H1 (cell line): ENCODE measurements at places on chromosomes 6 and 20. TPM values are rescaled to one million over a fixed set of nuclear protein-coding genes. Genes with fewer than 3 reads are reported as not detected.

- no peaks in the 10 kb centered on the region for H3K36me3 ChIP-seq
- H3K27ac ChIP-seq, result no peak overlapping the region
- H3K27me3 ChIP-seq, result no peaks in the 10 kb centered on the region
- peaks cover 4% of the 10 kb centered on the region for H3K4me1 ChIP-seq
- no peak overlapping the region for H3K4me3 ChIP-seq
- no peak for DNase-seq
Observed at GRCh38 chr6:25366903-25367545, 87.8 kb downstream of the CARMIL1 start.

GRCh38 chr6:53236241-53236640 lies 87.6 kb upstream of the GCM1 start:
- DNase-seq, result no peak
- no peaks in the 10 kb centered on the region for H3K36me3 ChIP-seq
- H3K27ac ChIP-seq, result no peak overlapping the region
- no peak overlapping the region for H3K4me3 ChIP-seq

DNA sequence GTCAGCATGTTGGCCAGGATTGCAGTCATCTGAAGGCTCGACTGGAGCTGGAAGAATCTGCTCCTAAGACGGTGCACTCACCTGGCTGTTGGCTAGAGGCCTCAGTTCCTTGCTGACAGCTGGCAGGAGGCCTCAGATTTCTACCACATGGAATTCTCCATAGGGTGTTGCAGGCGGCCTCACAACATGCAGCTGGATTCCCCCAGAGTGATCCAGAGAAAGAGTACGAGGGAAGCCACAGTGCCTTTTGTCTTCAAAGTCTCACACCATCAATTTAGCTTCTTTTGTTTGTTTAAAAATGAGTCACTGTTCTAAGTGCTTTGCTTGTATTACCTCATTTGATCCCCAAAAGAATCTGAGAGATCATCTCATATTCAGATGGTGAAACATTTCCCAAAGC lies 65.5 kb upstream of the FYN start:
- no peak for DNase-seq
- H3K4me1 ChIP-seq, result 0 out of 2 replicates have a peak, but pooled peaks cover 2% of the 10 kb centered on the region
- no peaks in the 10 kb centered on the region for H3K27me3 ChIP-seq
- no peak overlapping the region for H3K4me3 ChIP-seq

The FERMT1 gene
- total RNA-seq, result 16.5 and 17.8 TPM in 2 replicates

- H3K36me3 ChIP-seq, result no peaks in the 10 kb centered on the region
- no peaks in the 10 kb centered on the region for H3K27me3 ChIP-seq
- DNase-seq, result peak; percentile 39
- H3K27ac ChIP-seq, result no peak overlapping the region
- no peaks in the 10 kb centered on the region for H3K4me1 ChIP-seq
Observed at GRCh38 chr6:167267921-167268401, 23.2 kb upstream of the UNC93A start.

The FAM83D gene
- 61.4 and 62.6 TPM in 2 replicates for total RNA-seq

The TNF gene
- not detected in 2 replicates for total RNA-seq

DNA sequence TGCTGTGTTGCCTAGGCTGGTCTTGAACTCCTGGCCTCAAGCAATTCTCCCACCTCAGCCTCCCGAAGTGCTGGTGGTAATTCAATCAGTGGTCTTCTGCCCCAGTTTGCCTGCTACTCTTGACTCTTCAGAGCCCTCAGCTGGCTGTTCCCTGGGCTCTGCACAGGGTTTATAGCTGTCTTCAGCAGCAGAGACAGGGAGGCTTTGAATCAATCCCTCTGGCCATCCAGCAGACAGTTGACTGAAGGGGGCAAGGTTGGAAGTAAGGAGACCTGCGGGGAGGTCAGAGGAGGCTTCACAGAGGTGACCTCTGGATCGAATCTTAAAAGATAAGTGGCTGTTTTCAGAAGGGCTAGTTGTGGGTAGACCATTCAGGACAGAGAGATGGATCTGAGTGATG lies 26.0 kb upstream of the KIF3B start:
- H3K4me1 ChIP-seq, result no peaks in the 10 kb centered on the region
- H3K27me3 ChIP-seq, result 0 out of 2 replicates have a peak, but pooled peaks cover 2% of the 10 kb centered on the region
- no peak overlapping the region for H3K4me3 ChIP-seq
- H3K27ac ChIP-seq, result no peak overlapping the region

- H3K4me1 ChIP-seq, result peaks cover 9% of the 10 kb centered on the region; the same call in 1 of the 2 replicates
- no peak for DNase-seq
- no peaks in the 10 kb centered on the region for H3K27me3 ChIP-seq
- H3K36me3 ChIP-seq, result no peaks in the 10 kb centered on the region
- no peak overlapping the region for H3K4me3 ChIP-seq
- no peak overlapping the region for H3K27ac ChIP-seq
Observed at GRCh38 chr6:13117570-13117969, 210.8 kb downstream of the TBC1D7 start.

The C6orf132 gene
- 62.2 and 64.0 TPM in 2 replicates for total RNA-seq

The PPP1R16B gene
- total RNA-seq, result 8.9 and 9.7 TPM in 2 replicates

DNA sequence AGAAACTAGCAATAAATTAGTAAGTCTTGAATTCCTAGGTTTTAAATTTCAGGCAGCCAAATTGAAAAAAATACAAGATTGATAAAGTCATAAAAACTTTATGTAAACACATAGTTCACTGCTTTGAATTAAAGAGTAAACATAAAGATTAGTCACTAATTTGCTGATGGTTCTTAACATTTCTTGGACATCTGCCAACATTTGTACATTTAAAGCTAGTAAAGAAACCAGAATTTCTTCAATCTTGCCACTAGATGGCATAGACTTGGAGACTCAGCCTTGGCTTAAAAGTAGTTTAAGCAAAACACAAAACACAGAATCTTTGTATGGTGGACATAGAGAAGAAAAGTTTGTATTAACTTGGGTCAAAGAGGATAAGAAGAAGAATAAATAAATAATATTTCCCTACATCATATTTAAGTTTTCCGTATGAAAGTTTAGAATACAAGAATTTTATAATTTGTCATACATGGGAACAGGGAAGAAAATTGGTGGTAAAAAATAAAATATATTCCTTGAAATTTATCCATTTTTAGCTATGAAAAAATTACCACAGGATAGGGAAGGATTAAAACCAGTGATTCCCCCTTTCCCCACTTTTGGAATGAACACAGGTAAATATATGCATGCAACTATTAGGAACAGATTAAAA lies 41.7 kb upstream of the FAM135A start:
- DNase-seq, result no peak
- no peak overlapping the region for H3K4me3 ChIP-seq
- H3K36me3 ChIP-seq, result no peaks in the 10 kb centered on the region
- no peaks in the 10 kb centered on the region for H3K4me1 ChIP-seq
- no peak overlapping the region for H3K27ac ChIP-seq
- no peaks in the 10 kb centered on the region for H3K27me3 ChIP-seq

DNA sequence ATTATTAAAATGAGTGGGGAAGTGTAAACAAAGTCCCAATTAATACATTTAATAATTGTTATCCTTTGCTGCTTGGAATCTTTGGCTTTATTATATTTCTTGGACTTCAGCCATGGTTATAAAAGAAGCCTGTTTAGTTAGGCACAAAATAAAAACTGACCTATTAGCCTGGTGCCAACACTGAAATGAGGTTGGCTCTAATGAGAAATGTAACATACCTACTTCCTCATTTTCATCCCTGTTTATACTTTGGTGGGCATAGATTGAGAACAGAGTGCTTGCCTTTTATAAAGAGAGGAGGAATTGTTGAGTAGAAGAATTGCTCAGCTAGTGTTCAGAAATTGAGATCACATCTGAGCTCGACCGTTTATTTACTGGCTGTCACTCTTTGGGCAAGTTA lies 471.3 kb downstream of the UTRN start:
- no peak overlapping the region for H3K27ac ChIP-seq
- no peak overlapping the region for H3K4me3 ChIP-seq
- H3K4me1 ChIP-seq, result no peaks in the 10 kb centered on the region
- H3K36me3 ChIP-seq, result no peaks in the 10 kb centered on the region
- no peaks in the 10 kb centered on the region for H3K27me3 ChIP-seq
- DNase-seq, result no peak

DNA sequence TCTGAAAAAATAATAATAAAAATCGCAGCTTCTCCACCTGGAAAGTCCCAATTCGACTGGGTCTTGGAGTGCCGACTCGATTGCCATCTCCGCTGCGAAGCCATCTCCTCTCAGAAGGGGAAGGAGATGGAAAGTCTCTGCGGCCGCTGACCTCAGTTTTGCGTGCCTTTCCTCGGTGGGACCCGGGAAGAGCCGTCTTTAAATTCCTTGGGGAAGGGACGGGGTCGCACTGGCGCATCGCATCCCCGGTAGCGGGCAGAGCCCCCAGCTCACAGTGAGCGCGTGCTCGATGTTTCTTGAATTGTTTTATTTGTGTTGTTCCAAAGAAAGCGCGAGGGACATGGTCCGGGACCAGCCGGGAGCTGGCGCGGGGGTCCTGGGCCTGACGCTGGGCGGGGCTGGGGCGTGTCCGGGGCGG lies 270 bp upstream of the TIAM2 start:
- peaks cover 3% of the 10 kb centered on the region for H3K4me1 ChIP-seq
- peak overlapping the region; percentile 81 for H3K4me3 ChIP-seq
- no peaks in the 10 kb centered on the region for H3K36me3 ChIP-seq
- H3K27me3 ChIP-seq, result peaks cover 2% of the 10 kb centered on the region; the same call in 1 of the 2 replicates
- DNase-seq, result no peak

DNA sequence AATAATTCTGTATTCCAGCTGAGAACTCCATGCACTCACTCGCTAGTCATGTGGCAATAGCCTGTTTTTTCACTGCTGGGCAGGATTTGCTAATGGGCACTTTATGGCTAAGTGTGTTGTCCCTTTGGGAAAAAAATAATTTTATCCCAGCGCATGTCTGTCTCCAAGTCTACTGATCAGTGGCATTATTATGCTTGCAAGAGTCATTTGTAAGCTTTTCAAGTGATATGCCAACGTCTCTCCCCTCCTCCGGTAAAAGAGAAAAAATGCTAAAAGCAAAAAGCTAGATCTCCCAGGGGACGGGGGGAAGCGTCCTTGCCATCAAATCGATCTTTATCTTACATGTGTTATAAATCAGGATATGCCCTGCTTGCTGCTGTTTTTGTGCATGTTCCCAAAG lies 407.7 kb downstream of the CDH26 start:
- DNase-seq, result no peak
- no peaks in the 10 kb centered on the region for H3K27me3 ChIP-seq
- no peaks in the 10 kb centered on the region for H3K36me3 ChIP-seq
- H3K4me1 ChIP-seq, result no peaks in the 10 kb centered on the region
- no peak overlapping the region for H3K27ac ChIP-seq
- H3K4me3 ChIP-seq, result no peak overlapping the region

DNA sequence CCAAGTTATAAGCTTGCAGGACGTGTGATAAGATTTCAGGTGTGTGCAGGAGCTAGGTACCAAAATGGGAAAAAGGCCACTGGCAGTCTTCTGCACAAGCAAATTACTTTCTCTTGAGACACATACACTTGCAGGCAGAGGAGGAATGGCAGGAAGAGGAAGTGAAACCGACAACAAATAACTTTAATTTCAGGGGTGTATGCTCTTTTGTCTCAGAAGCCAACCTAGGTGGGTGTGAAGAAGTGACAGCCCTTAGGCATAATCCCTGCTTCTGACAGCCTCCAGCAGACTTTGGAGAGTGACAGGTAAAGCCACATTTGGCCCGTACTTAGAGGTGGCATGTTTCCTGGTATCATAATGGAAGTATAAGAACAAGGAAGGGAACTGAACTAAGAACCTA lies 118.8 kb upstream of the TRAF3IP2 start:
- H3K36me3 ChIP-seq, result no peaks in the 10 kb centered on the region
- DNase-seq, result no peak
- no peaks in the 10 kb centered on the region for H3K27me3 ChIP-seq
- no peaks in the 10 kb centered on the region for H3K4me1 ChIP-seq

The HRH3 gene
- 4.4 and 4.5 TPM in 2 replicates for total RNA-seq

The LRFN2 gene
- total RNA-seq, result 2.3 TPM in 2 replicates

DNA sequence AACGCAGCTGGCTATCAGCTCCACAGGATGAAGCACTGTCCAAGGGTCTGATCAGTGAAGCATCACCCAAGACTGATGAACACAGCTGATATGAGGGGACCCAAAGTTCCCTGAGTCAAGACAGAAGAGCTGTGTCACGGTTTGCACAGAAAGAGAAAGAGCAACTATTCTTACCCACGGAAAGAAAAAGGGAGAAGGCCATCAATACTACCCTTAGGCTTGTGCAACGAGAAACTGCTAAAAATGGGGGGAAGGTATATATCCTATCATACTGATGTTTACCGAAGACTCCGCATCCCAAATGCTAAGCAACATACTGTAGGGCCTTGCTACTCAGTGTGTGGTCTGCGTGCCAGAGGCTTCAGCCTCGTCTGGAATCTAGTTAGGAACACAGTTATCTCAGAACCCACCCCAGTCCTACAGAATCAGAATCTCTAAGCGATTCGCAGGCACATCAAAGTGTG lies 665 bp downstream of the FASTKD5 start:
- DNase-seq, result no peak
- no peaks in the 10 kb centered on the region for H3K36me3 ChIP-seq
- peak overlapping the region; percentile 77 for H3K27ac ChIP-seq
- 0 out of 2 replicates have a peak, but pooled peaks cover 2% of the 10 kb centered on the region for H3K4me1 ChIP-seq
- H3K27me3 ChIP-seq, result no peaks in the 10 kb centered on the region

The GSTA1 gene
- total RNA-seq, result not detected in 2 replicates

The DAAM2 gene
- 2.9 TPM in 2 replicates for total RNA-seq

The KIAA1755 gene
- total RNA-seq, result not detected in 2 replicates

- H3K27me3 ChIP-seq, result no peaks in the 10 kb centered on the region
- no peaks in the 10 kb centered on the region for H3K36me3 ChIP-seq
- H3K4me1 ChIP-seq, result no peaks in the 10 kb centered on the region
- no peak for DNase-seq
- H3K4me3 ChIP-seq, result no peak overlapping the region
- no peak overlapping the region for H3K27ac ChIP-seq
Observed at GRCh38 chr6:1739220-1739619, 129.5 kb downstream of the FOXC1 start.

The COL21A1 gene
- 3.1 and 3.4 TPM in 2 replicates for total RNA-seq

- no peak overlapping the region for H3K27ac ChIP-seq
- no peaks in the 10 kb centered on the region for H3K4me1 ChIP-seq
- no peak overlapping the region for H3K4me3 ChIP-seq
- DNase-seq, result no peak
Observed at GRCh38 chr6:17633465-17634188, 33.5 kb downstream of the FAM8A1 start.

GRCh38 chr6:21134356-21134755 lies 459.2 kb upstream of the SOX4 start:
- DNase-seq, result no peak
- no peaks in the 10 kb centered on the region; the same call in 1 of the 2 replicates for H3K4me1 ChIP-seq
- H3K27me3 ChIP-seq, result no peaks in the 10 kb centered on the region
- H3K36me3 ChIP-seq, result no peaks in the 10 kb centered on the region
- no peak overlapping the region for H3K27ac ChIP-seq

The C6orf15 gene
- not detected in 2 replicates for total RNA-seq

GRCh38 chr6:89997456-89998445 lies 103.5 kb downstream of the GJA10 start:
- H3K36me3 ChIP-seq, result no peaks in the 10 kb centered on the region
- H3K27ac ChIP-seq, result no peak overlapping the region
- no peaks in the 10 kb centered on the region for H3K27me3 ChIP-seq
- H3K4me3 ChIP-seq, result no peak overlapping the region

The ECT2L gene
- not detected in 2 replicates for total RNA-seq

The MEP1A gene
- not detected in 2 replicates for total RNA-seq

GRCh38 chr6:169420912-169421543 lies 167.4 kb upstream of the THBS2 start:
- H3K27me3 ChIP-seq, result no peaks in the 10 kb centered on the region
- no peaks in the 10 kb centered on the region for H3K4me1 ChIP-seq
- H3K36me3 ChIP-seq, result no peaks in the 10 kb centered on the region
- no peak overlapping the region for H3K27ac ChIP-seq
- no peak for DNase-seq
